DMS153 (cell line): ENCODE measurements at places on chromosomes 6 and 20.

DNA sequence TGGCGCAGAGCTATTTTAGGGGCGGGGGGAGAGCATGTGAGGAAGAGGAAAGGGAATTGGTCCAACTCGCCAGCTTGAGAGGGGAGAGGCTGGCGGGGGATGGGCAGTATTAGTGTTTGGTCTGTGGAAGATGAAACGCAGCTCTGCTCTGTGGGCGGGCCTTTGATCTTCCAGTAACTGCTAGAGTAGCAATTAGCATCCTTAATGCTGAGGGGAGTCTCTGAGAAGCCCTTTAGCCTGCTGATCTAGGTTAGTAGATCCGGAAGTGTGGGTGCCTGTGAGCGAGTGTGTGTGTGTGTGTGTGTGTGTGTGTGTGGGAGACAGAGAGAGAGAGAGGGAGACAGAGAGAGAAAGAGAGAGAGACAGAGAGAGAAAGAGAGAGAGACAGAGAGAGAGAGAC is 117.2 kb upstream of the BACH2 start:
- DNase-seq = peak; percentile 79

- DNase-seq = peak; percentile 91
Measured at GRCh38 chr6:33696548-33697518, 14.7 kb downstream of the UQCC2 start.

- no peak for DNase-seq
Measured at GRCh38 chr20:52896348-52896747, 75.8 kb upstream of the TSHZ2 start.

- no peak for DNase-seq
Measured at GRCh38 chr6:136338486-136338885, 48.8 kb upstream of the BCLAF1 start.

- DNase-seq = no peak
Measured at GRCh38 chr20:63167918-63168520, 47.9 kb downstream of the YTHDF1 start.

GRCh38 chr6:3290149-3290930 is 31.6 kb downstream of the PSMG4 start:
- DNase-seq = no peak

DNA sequence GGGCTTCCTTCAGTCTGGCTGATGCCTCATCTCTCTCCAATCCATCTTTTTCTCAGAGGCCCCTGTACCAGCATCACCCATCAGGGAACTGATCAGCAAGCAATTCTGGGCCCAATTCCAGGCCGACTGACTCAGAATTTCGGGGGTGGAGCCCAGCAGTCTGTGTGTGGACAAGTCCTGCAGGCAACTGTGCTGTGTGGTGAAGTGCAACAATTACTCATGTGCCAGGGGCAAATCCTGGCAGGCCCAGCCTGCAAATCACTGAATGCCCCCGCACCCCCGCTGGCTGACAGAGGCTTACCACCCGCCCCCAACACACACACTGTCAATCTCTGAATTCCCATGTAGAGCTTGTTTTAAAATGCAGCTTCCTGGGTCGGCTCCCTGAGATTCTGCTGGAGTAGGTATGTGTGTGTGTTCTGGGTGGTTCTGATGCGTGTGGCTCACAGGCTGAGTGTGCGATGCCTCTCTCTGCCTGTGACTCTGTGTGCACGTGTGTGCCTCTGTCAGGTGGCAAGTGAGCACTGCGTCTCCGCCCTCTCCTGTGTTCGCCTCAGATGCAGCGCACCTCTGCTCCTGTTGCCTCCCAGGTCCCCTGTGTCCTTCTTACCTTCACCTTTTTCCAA is 45.4 kb downstream of the SSR1 start:
- DNase-seq = no peak

DNA sequence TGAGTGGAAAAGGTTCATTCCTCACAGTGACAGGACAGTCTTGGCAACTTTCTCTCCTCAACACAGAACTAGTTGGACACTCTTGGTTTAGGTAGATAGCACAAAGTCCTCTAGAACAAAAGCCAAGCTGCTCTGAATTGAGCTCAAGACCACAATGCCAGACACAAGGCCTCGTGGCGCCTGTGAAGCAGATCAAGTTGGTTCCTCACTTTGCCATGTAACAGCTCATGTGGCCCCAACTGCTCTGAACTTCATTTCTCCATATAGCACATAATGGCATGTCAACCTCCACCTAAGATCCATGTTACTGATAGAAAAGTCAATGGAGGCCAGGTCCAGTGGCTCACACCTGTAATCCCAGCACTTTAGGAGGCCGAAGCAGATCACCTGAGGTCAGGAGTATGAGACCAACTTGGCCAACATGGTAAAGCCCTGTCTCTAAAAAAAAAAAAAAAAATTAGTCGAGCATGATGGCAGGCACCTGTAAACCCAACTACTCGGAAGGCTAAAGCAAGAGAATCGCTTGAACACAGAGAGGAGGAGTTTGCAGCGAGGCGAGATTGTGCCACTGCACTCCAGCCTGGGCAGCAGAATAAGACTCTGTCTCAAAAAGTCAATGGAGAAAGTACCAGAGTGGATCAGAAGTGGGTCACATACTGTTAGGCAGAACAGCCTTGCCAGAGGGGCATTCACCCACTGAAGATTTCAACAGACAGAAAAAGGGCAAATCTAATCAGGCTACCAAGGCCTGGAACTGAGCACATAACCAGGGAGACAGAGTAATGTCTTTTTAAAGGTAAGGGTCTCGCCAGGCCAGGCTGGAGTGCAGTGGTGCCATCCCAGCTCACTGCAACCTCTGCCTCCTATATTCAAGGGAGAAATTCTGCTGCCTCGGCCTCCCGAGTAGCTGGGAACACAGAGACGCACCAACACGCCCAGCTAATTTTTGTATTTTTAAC is 21.2 kb downstream of the ROMO1 start:
- no peak for DNase-seq

GRCh38 chr6:118872726-118873125 is 21.2 kb upstream of the ASF1A start:
- no peak for DNase-seq

DNA sequence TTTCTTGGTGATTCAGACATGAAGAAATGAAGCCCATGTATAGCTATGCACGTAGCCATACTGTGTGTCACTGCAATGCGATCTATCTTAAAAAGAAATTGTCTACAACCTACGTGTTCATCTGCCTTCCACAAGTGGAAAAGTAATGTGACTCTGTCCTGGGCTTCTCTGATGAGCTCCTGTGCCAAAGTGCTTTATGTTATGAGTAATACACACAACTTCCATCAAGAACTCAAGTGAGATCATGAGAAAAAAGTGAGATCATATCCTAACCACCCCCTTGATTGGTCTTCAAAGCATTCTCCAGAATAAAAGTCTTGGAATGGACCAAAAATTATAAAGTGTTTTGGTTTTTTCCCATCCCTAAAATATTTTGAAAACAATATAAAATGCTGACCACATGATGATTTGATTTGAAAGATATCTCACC is 114.3 kb downstream of the DST start:
- DNase-seq = no peak

GRCh38 chr6:95227351-95227750 is 350.0 kb upstream of the MANEA start:
- DNase-seq = no peak

DNA sequence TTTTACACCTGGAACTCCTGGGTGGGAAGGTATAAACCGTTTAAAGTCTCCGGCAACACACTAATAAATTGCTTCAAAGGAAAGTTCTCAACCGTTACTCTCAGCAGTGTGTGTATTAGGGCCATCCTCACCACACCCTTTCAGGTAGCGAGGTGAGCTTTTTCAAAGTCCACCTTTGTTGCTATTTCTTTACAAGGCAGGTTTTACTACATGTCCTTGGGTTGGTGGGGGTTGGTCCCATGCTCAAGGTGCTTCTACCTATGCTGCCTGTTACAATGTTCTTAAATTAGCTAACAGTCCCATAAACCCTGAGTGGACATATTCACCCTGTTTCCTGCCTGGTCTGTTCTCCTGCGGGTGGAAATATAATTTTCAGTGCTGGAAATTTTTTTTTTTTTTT is 13.2 kb upstream of the OSER1 start:
- DNase-seq = no peak

DNA sequence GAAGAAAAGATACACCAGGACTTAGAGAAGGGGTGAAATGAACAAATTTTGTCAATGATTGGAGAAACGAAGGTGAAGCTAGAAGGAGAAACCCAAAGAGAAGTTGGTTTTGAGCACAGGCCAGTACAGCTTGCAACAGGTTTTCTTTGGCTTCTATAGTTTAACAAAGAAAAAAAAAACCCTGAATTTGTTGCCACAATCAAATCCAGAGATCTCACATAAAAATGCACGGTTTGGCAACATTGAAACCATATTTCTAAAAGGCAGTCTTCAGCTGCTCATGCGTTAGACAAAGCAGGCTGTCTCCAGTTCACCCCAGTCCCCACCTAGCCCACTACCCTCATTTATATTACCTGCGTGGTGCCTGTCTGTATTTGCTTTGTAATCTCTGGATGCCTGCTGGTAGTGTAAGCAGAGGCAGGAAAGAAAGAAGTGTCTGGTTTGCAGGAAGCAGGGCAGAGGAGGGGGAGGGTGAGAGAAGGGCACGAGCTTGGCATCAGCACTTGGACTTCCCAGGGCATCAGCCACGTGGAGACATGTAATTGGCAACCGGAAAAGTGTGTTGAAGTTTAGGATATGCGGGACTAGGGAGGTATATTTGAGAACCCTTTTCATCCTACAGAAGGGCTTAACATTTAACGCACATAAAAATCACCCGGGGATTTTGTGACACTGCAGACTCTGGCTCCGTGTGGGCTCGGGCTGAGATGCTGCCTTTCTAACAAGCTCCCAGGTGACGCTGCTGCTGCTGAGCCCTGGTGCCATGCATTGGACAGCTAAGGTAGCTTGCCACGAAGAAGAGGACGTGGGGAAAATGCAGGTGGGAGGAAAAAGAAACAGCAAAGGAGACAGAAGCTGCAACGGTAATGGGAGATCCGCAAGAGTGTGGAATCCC is 14.4 kb downstream of the PFDN4 start:
- DNase-seq = peak; percentile 64

DNA sequence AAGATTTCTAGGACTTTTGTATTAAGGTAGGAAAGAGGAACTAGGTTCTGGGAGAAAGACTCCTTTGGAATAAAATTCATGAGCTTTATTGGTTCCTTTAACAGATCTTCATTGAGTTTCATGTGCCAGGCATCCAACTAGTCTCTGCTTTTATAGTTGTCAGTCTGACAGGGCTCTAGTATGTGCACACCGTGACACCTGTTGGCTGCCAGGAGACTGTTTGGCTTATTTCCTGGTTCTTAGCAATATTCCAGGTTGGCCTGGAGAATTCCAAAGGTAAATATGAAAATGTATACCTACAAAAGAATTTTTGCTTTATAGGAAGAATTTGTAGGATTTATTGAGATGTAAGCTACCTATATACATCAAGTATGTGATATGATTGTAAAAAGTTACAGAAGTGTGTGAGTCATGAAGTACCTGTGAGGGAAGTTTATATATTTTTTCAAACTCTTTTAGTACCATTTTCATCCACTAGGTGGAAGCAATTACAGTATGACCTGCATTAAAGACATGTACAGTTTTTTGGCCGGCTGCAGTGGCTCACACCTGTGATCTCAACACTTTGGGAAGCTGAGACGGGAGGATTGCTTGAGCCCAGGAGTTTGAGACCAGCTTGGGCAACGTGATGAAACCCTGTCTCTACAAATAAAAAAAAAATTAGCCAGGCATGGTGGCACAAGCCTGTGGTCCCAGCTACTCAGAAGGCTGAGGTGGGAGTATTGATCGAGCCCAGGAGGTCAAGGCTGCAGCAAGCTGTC is 35.2 kb downstream of the NDUFAF5 start:
- DNase-seq = peak; percentile 52

DNA sequence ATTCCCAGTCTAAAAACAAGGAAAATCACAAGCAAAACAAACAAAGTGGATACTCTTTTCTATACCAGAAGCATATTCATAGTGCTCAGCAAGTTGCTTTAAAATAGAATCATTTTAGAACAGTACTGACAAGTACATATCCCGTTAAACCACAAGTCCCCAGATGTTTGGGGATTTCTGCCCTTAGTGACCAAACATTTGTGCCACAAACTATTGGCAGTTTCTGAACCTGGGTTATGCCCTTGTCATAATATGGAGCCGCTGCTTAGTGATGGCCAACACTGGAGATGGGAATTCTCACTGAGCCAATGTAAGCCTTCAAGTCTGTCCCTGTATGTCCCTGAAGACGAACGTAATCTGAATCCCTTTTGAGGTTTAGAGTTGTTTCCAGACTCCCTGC is 436.7 kb upstream of the JAG1 start:
- DNase-seq = no peak

DNA sequence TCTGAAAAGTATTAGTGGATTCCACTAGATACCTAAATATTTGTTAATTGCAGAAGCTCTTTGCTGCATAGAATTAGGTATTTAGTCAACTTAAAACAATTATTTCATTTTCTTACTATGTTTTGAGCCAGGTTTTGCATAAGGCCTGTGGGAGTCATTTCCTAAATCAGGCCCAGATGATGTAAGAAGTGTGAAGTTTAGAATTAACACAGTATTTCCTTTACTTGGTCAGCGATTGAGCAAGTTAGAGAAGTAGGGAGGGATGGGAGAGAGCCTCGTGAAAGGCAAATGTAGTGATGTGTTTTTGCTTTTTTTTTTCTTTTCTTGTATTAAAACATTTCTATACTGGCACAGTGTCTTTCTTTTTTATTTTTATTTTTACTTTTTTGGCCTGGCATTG is 711.1 kb downstream of the HDGFL1 start:
- DNase-seq = no peak

- DNase-seq = no peak
Measured at GRCh38 chr6:4806337-4806725, 30.1 kb downstream of the CDYL start.

- DNase-seq = no peak
Measured at GRCh38 chr6:116363759-116364158, 7.0 kb upstream of the DSE start.

DNA sequence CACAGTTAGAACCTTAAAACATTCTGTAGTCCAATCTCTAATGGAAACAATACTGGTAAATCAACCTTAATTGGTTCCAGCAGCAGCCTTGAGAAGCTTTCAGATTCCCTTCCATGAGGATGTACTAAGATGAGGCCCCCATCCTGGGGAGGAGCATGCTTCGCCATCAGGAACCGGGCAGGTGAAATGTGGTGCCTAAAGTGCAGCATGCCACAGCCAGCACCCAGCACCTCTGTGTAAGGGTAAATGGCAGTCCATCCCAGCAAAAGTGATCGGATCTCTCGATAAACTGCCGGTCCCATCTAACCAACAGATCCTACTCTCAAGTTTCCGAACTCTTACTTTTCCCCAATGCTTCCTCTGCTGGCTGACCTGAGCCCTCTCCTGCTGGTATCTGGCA is 166.3 kb upstream of the PDE10A start:
- no peak for DNase-seq

- no peak for DNase-seq
Measured at GRCh38 chr6:56573624-56574023, 69.1 kb downstream of the DST start.

DNA sequence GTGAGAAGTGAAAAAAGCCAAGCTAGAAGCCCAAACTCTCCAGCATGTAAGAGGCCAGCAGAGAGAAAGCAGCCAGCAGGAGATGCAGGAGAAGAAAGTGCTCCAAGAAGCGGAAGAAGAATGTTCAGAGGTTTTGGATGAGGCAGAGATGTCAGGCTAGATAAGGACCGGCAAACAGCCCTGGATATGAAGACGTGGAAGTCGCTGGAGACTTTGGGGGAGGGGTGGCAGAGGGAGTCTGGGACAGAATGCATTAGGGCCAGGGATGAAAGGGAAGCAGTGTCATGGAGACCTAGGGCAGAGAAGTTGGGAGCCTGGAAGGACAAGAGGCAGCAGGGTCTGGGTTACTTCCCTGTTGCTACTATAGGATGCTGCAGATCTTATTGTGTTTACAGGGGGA is 5.3 kb upstream of the SCUBE3 start:
- DNase-seq = no peak
